Glutamatergic neuron (in vitro differentiated cells): ENCODE measurements at places on chromosomes 13 and 19.

GRCh38 chr13:114145722-114146121, 13.3 kb upstream of the RASA3 start:
- no peak for DNase-seq

DNA sequence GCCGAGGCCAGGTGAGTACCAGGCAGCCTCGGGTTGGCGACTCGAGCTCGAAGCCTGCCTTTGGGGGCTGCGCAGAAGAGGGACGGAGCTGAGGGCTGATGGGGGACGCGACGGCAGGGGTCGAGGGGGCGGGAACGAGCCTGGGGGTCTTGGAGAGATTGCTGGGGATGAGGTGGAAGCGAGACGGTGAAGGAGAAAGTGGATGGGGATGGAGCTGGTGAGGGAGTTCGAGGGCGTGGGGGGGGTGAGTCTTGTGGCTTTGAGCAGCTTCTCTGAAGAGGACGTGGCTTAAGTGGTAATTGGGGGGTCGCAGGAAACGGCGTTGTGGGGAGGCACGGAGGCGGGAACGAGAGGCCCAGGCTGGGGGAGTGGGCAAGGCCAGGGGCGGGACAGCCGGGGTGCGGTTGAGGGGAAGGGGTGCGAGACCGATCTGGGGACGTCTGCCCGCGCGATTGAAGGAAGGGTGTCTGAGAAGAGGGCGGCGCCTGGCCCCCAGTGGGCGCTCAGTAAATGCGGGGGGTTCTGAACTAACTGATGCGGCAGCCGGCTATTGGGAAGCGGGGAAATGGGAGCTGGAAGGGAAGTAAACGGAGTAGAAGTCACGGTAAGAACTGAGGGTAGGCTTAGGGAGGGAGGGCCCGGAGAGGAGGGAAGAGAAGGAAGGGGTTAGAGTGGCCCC, 426 bp downstream of the MYO9B start:
- no peak for DNase-seq

- peak; percentile 54 for DNase-seq
These were observed 36.1 kb downstream of the ACTN4 start for GRCh38 chr19:38683393-38684077.

DNA sequence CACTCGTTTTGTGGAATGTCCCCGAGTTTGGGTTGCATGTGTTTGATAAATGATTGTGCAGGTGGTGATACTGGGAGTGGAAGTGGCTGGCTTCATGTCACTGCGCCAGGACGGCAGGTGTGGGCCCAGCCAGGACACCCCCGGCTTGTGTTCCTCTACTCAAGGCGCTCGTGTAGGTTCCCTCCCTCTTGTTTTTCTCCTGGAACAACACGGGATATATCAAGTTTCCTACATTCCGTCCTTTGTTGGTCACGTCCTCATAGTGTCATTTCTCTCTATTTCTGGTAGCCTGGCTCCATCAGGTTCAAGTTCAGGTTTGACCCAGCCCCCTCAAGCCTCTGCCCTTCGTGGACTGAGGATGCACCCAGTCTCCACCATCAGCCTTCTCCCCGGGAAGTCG, 16.3 kb downstream of the IL17D start:
- DNase-seq, result no peak
